ENCODE measurements at places on chromosomes 3 and 15.

DNA sequence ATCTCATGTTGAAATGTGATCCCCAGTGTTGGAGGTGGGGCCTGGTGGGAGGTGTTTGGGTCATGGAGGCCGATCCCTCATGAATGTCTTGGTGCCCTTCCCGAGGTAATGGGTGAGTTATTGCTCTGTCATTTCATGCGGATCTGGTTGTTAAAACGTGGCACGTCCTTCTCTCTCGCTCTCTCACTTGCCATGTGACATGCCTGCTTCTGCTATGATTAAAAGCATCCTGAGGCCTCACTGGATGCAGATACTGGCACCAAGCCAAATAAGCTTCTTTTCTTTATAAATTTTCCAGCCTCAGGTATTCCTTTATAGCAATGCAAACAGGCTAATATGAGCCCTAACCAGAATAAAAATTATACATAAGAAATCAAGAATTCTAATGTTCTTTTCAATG, 31.7 kb upstream of the HACD2 start:
- DNase-seq, result no peak

GRCh38 chr15:45534821-45535220, 12.3 kb upstream of the SLC30A4 start:
- DNase-seq, result no peak

GRCh38 chr15:39487458-39487735, 93.5 kb upstream of the THBS1 start:
- DNase-seq, result no peak

GRCh38 chr3:177932750-177933660, 603.2 kb upstream of the KCNMB2 start:
- no peak for DNase-seq

DNA sequence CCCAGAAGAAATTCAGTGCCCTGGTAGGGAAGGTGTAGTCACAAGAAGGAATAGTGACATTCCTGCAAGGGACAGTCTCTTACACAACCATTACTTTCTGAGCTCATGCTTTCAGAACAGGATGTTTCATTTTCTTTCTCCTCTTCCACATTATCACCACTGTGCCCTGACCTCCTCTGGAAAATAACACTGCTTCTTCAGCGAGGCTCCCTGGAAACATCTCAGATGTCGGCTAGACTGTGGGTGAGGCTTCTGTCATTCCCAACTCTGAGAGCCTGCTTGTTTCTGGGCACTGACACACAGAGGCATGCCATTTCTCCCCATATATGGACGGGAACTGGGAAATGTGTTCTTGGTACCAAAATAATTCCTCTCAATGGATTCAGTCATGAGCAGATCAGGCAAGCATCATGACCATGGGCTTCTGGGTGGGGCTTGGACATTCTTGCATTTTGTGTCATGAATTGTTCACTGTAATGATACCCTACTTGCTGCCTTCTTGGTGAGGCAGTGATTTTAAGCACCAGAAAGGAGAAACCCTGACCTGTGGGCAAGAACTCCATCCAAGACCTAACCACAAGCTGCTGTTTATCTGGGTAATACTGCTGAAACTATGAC, 14.3 kb upstream of the TNFAIP8L3 start:
- no peak for DNase-seq

DNA sequence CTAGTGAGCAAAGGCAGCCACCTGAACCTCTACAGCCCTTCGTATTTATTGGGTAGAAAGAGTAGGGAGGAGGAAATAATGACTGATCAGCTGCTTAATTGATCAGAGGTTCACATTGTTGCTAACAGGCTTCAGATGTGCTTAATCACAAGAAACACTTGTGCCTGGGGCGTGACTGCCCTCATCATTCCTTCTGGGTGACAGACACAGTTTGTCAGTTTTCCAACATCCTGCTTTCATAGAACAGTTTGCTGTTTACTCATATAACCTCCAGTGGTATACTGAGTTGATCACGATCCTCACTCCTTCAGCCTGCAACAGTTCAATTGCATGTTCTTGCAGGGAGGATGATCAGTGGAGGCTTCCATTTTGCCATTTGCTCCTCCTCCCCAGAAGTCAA, 13.6 kb upstream of the CASR start:
- DNase-seq, result no peak

Measured in activated CD8-positive, alpha-beta T cell treated with anti-CD3 and anti-CD28 coated beads, Interleukin-2, amount 10 ng/mL, durations not matched to agents 7 days and 5 days (primary cell).